ENCODE measurements at places on chromosomes 12 and 14. TPM values are rescaled to one million over a fixed set of nuclear protein-coding genes. Genes with fewer than 3 reads are reported as not detected.

DNA sequence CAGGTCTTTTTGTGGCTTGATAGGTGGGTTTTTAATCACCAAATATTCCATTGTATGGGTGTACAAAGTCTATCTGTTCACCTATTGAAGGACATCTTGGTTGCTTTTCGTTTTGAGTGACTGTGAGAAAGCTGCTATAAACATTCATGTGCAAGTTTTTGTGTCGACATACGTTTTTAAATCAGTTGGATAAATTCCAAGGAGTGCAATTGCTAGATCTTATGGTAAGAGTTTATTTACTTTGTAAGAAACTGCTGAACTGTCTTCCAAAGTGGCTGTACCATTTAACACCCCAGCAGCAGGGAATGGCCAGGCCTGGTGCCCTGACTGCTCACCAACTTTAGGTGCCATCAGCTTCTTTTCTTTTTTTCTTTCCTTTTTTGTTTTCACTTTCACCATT is 45.5 kb upstream of the C14orf180 start:
- no peak for DNase-seq

DNA sequence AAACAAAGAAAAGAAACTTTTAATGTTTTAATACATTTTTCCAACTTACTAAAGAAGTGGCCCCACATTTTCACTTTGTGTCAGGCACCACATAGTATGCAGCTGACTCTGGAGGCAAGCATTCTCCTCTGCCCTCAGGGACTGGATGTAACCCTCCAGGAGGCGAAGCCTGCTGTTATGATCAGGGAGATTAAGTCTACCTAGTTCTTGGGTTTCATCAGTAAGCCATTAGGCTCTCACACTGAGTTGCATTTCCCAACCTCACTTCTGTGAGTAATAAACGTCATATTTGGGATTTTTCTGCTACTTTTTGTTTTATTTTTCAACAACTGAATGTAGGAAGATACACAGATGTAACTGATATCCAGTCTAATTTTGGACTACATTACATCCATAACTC is 101.2 kb upstream of the LRFN5 start:
- DNase-seq = no peak

DNA sequence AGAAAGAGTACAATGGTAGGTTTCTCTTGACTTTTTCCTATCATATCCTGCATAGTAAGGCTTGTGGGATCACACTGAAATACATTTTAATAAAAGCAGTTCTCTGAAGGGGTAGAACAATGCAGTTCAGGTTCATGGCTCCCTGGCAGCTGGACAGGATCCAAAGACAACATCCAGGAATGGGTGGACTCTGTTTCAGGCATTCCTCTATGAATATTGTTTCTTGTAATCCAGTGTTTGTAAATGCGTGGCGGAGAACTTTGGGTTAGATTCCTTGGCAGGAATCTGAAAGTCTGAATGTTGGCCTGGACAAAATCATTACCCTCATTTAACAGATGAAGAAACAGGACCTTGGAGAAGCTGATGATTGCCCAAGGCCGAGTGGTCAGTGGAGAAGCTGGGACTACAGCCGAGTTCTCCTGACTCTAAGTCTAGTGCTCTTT is 43.5 kb downstream of the SYNE2 start:
- peak; percentile 55 for DNase-seq

DNA sequence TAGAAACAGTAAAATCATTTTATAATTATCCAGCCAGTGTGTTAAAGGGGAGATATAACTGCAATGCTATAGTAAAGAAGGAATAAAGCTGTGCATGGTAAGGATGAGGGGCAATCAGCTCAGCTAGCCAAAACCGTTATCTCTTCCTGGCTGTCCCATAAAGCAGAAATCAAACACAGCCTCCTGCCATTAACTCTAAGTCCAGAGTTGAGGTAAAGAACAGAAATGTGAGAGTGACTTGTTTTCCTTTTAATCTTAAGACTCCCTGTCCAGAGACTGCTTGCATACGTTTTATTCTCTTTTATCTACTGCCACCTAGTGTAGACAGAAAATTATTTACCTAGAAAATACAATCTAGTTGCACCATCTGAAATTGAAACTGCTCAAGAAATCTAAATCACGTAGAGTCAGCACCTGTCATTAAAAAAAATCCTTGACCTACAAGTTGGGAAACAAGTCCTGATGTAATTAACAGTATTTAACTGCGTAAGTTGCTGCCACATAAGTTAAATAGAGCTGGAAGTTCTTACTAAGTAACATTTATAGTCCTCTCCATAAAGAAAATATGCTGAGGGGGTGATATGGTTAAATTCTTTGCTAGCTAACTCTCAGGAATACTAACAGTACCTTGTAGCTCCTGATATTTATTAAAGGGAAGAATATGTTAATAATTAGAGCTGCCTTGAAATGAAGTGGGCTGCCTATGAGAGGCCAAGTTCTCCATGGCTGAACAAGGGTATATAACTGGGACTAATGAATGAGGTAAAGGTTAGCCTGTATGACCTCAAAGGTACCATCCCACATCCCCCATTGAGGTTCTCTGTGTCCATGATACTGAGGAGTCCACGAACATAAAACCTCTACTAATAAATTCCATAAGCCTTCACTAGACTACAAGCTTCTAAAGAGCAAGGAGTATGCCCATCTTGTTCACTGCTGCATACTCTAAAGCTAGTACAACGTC is 62.7 kb downstream of the GALNT4 start:
- peak; percentile 64 for DNase-seq

- no peak for DNase-seq
These were observed 5.3 kb upstream of the CDCA4 start for GRCh38 chr14:105026033-105026785.

GRCh38 chr12:45303945-45304344 is 88.0 kb downstream of the ANO6 start:
- no peak for DNase-seq

DNA sequence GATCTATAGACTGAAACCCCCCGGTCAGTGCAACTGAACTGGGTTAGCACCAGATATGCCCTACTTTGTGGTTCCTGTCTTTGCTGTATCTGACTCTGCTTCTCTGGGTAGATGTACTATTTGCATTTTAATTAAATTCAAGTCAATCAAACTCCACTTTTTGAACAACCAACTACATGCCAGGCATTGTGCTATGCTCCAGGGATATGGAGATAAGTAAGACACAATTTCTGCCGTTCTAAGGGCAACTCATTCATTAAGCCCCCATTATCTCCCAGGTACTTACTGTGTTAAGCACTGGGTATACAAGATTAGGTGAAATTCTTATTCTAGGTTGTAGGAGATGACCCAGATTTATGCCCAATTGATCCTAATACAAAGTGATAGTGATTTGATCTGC is 62.7 kb upstream of the JDP2 start:
- DNase-seq = no peak

DNA sequence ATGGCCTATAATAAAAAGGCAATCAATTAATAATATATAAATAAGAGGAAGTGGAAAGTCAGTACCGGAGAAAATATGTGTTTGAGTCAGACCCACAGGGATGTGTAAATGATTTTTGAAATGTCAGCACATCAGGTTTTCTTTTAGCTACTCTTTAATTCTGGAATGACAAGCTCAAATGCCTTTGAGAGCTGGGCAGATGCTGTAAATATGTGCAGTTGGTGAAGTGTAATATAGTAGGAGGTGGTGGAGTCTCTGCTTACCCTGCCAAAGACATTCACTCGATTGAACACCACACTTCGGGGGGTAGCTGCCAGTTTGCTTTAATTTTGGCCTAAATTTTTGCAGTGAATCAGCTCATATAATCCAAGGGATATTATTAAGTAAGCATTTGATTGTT is 93.0 kb downstream of the PLEKHA5 start:
- DNase-seq = no peak

DNA sequence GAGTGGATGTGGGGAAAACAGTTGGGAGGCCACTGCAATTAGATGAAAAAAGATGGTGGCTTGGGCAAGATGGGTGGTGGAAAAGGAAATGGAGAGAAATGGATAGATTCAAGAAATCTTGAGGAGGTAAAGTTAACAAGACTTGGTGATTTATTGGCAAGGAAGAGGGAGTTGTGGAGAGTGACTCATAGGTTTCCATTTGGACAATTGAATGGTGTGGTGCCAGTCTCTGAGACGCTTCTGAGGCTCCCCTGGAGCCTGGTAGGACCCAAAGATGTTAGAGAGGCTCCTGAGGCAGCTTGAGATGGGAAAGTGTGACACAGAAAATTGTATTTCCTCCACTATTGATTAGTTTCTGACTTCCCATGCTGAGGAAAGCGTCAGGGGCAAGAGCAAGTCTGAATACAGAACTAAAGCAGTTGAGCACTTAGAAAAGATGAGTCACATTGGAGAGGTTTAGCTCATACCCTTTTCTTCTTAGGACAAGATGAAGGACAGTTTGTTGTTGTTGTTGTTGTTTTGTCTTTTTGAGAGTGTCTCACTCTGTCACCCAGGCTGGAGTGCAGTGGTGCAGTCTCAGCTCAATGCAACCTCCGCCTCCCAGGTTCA is 4.5 kb downstream of the PRPF40B start:
- DNase-seq = no peak

GRCh38 chr12:2834581-2835491 is at the start of gene NRIP2:
Gene NRIP2 (minus strand): TSS chr12:2835035. CDS start chr12:2834983, 52 bp downstream.
- no peak for DNase-seq

GRCh38 chr14:93970965-93971634 is 5.3 kb downstream of the ASB2 start:
- DNase-seq = no peak

DNA sequence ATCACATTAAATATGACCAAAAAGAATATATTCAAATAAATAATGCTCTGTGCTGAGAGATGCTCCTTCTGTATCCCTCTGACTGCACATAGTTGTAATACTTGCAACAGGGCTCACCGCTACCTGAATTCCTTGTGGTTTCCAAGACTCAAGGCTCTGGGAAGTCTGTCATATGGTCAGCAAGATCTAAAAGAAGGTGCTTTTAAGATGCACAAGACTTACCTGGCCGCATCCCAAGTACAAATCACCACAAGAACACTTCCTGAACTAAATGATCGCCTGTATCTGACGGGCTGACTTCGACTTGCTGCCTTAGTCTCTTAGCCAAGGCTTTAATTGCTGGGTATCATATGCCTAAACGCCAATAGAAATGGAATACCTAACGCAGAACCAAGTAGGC is 67.2 kb downstream of the HECTD4 start:
- no peak for DNase-seq

GRCh38 chr12:29032446-29032845 is 116.6 kb upstream of the FAR2 start:
- no peak for DNase-seq

GRCh38 chr12:102376181-102376747 is 104.1 kb downstream of the IGF1 start:
- DNase-seq = no peak

GRCh38 chr14:68547305-68548193 is 245.3 kb downstream of the ZFP36L1 start:
- DNase-seq = peak; percentile 79

DNA sequence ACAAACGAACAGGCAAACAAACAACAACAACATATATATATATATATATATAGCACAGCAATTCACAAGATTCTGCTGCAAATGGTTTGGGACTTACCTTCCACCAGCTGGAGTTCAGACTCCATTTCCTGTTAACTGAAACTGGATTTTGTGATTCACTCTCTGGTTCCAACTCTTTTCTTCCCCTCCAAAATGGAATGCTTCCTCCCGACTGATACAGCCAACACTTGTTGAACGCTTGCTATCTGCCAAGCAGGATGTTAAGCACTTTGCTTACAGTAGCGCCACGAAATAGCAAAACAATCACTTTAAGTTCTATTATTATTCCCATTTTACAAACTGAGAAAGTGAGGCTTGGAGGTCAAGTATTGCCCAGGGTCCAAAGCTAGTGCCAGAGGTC is 116.0 kb upstream of the TMEM132C start:
- no peak for DNase-seq

- peak; percentile 38 for DNase-seq
These were observed 23.3 kb downstream of the GABARAPL1 start for GRCh38 chr12:10235761-10236631.

- no peak for DNase-seq
These were observed 136.9 kb upstream of the KITLG start for GRCh38 chr12:88717188-88717587.

- no peak for DNase-seq
These were observed 135.1 kb downstream of the NAV3 start for GRCh38 chr12:77965790-77966189.

GRCh38 chr12:100372853-100373640 is 16.2 kb downstream of the SLC17A8 start:
- no peak for DNase-seq

KRT79 gene
- 0.08 TPM for polyA plus RNA-seq

CLEC9A gene
- polyA plus RNA-seq = not detected

TMEM52B gene
- 0.05 TPM for polyA plus RNA-seq

VSX2 gene
- not detected for polyA plus RNA-seq

CSRP2 gene
- 23.6 TPM for polyA plus RNA-seq

APOF gene
- not detected for polyA plus RNA-seq

FOXJ2 gene
- polyA plus RNA-seq = 7.4 TPM

NR1H4 gene
- polyA plus RNA-seq = 0.21 TPM

HSPB8 gene
- polyA plus RNA-seq = 7.9 TPM

TAS2R14 gene
- 0.94 TPM for polyA plus RNA-seq

CLEC4C gene
- polyA plus RNA-seq = not detected

ERBB3 gene
- polyA plus RNA-seq = 2.2 TPM
